ENCODE measurements at places on chromosomes 12 and 14.

DNA sequence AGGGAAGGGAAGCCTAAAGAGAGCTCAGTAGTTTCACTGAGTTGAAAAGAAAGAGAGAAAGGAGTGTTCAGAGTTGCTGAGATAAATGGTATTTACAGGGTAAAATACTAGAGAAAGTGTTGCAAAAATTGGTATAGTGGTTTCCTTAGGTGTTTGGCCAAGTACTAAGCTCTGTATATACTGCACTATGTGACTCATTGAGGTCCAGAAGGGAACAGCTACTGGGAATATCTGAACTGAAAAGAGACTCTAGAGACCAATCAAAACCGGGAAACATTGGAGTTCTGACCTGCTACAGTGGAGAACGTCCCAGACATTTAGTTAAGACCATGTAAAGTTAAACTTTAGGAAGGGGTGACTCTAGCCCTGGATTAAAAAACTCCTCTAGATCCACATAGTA is 42.7 kb upstream of the ALX1 start:
- DNase-seq = no peak

- no peak for DNase-seq
Measured at GRCh38 chr14:82094829-82095345, 561.2 kb upstream of the SEL1L start.

DNA sequence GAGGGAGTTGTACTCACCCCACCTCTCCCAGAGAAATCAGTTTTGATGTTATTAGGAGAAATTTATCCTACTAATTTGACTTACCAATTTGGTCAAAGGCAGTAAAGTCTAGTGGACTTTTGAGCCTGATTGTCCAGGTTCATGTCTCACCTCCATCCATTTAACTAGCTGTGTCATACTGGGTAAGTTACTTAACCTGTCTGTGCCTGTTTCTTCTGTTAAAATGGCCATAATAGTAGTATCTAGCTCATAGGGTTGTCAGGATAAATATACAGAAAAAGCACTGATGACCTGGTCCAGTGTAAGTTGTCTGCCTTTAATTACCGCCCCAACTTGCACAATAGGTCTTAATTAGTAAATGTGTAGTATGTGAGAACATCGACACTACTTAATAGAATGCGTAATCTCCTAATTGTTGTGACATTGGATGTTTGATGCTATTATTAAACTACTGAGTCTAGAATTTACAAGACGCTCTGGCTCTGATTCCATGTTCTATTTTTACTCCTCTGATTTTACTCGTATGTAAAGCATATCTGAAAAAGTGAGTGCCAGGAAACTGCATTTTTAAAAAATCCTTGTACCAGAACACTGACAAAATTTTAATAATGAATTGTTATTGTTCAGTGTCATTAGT is 1.5 kb downstream of the RAB21 start:
- no peak for DNase-seq

GRCh38 chr12:6268484-6269157 is 41.9 kb upstream of the PLEKHG6 start:
- no peak for DNase-seq

- no peak for DNase-seq
Measured at GRCh38 chr14:92404018-92404417, 81.1 kb downstream of the SLC24A4 start.

GRCh38 chr12:101772012-101772775 is 32.9 kb upstream of the SYCP3 start:
- no peak for DNase-seq

GRCh38 chr14:22039938-22040780 is 366.5 kb upstream of the OR4E1 start:
- no peak for DNase-seq

GRCh38 chr14:101467181-101467926 is 93.9 kb upstream of the DIO3 start:
- no peak for DNase-seq

DNA sequence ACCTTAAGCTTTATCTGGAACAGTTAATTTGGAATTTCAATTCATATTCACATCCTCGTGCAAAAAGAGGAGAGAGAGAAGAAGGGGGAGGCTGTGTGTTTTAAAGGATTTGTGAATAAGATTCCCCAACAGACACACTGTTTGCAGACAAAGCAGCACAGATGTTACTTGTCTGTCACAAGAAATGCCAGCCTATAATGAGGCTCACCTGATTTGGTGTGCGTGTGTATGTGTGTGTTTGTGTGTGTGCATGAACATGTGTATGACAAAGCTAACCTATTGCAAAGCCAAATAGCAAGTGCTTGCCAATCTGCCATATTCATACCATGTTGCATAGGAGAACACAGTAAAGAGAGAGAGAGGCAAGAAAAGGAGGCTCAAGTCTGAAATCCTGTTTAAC is 361.6 kb upstream of the NOVA1 start:
- no peak for DNase-seq

DNA sequence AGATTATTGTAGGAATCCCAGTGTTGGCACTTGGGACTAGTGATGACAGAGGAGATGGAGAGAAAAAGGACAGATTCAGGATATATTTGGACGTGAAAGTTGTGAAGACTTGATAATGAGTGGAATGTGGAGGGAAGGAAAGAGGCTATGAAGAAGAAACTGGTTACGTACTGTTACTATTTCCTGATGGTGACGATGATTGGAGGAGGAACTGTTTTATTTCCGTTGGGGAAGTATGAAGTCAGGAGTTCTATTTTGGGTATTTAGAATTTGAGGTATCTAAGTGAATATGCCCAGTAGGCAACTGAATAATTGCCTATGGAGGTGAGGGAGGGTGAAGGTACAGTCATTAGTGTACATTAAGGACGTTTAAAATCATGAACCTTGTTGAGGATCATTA is 207.2 kb downstream of the TMTC2 start:
- DNase-seq = no peak

DNA sequence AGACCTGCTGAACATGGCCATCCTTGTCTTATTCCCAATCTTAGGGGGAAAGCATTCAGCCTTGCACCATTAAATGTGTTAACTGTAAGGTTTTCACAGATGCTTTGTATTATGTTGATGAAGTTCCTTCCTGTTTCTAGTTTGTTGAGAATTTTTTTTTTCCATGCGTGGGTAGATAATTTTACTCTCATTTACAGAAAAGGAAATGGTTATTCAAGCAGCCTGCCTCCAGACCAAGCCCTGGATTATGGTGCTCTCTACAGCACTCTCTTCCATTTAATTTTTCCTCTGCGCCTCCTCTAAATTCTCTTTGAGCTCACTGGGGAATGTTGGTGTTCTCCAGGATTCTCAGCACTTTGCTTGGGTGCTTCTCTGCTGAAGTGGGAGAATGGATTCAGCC is 179.3 kb upstream of the PZP start:
- no peak for DNase-seq

DNA sequence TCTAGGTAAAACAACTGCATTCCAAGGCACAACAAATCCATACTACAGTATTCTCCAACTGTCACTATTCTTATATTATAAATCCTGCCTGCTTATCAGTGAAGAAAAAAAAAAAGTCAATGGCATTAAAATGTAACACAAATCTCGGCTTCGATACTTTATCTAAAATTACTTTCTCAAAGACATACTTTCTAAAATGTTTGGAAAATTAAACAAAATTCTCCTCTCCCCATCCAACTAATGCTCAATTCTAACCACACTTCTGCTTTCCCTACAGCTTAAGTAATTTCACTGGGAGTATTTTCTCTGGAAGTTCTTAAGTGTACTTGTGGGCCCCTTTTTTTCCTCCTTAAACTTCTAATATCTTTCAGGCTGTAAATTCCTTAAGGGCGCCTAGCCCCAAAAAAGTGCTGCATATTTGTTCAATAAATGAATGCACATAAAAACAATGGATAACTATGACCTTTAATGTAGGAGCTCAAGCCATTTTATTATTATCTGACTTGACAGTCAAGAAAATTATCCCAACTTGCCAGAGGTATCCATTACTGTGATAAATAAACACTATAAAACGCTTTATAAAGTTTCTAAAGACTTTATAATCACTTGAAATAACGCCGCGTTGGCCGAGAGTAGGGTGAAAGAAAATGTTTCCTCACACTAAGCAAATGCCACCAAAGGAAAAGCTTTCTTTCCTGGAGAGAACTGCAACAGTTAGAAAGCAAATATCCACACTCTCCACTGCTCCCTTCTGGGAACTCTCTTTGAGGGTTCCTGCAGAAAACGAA is 977 bp downstream of the HEATR5A start:
- no peak for DNase-seq

DNA sequence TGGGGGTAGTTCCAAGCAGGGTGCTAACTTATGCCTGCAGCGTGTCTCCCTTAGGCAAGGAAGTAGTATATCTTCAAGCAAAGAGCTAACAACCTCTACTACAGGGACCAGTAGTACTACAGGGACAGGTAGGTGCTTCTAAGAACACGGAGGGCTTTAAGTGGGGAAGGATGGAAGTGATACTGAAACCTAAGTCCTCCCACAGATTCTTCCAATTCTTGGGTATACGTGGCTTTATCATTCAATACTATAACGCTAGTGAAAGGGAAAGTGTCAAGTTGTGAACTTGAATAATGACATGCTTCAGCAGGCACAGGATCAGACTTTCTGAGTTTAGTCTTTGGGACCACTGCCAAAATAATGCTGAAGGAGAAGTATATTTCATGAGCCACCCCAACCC is 241.7 kb downstream of the CEP128 start:
- DNase-seq = no peak

GRCh38 chr12:12777092-12777491 is 8.4 kb upstream of the APOLD1 start:
- DNase-seq = no peak

DNA sequence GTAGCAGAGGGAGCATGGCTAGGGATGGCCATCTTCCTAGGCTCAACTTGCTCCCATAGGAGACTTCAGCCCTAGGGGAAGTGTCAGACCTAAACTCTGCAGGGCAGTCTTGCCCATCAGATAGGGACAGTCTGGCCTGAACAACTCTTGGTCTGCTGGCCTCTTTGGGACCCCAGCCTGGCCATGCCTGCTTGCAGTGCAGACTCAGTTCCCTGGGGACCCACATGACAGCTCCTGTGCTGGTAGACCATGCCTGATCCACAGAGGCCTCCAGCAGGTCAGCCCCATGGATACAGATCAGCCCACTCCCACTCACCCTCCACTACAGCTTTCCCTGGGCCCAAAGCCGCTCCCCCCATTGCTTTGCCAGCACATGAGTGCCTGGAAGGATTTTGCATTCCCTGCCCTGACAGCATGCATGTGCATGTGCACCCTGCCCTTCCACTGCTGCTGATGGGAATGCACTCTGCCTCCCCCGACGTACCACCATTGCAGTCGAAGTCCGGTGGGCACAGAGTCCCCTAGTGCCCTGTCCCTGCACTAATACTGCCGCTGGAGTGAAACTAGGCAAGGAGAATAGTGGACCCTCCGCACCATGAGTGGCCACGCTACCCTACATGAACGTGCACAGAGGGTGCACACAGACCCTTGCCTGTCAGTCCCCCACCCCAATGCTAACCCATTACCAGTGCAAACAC is 841.4 kb downstream of the FSCB start:
- DNase-seq = no peak

DNA sequence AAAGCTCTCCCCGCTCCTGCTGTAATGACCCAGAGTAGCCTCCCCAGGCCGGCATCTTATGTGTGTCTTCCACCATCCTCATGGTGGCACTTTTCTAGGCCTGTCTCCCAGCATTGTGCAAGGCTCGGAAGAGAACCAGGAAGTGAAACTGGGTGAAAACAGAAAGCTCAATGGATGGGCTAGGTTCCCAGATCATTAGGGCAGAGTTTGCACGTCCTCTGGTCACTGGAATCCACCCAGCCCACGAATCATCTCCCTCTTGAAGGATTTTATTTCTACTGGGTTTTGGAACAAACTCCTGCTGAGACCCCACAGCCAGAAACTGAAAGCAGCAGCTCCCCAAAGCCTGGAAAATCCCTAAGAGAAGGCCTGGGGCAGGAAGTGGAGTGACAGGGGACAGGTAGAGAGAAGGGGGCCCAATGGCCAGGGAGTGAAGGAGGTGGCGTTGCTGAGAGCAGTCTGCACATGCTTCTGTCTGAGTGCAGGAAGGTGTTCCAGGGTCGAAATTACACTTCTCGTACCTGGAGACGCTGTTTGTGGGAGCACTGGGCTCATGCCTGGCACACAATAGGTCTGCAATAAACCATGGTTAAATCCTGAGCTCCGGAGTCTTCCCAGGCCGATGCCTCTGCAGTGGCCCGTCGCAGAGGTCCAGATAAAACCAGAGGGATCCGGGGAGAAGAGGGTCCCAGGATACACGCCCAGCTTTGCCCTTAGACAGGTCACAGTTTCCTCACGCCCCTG is 15.6 kb downstream of the ACVRL1 start:
- DNase-seq = no peak

GRCh38 chr14:77185093-77185465 is 3.5 kb downstream of the TMEM63C start:
- DNase-seq = no peak

- DNase-seq = no peak
Measured at GRCh38 chr14:90272523-90272922, 16.2 kb downstream of the PSMC1 start.

DNA sequence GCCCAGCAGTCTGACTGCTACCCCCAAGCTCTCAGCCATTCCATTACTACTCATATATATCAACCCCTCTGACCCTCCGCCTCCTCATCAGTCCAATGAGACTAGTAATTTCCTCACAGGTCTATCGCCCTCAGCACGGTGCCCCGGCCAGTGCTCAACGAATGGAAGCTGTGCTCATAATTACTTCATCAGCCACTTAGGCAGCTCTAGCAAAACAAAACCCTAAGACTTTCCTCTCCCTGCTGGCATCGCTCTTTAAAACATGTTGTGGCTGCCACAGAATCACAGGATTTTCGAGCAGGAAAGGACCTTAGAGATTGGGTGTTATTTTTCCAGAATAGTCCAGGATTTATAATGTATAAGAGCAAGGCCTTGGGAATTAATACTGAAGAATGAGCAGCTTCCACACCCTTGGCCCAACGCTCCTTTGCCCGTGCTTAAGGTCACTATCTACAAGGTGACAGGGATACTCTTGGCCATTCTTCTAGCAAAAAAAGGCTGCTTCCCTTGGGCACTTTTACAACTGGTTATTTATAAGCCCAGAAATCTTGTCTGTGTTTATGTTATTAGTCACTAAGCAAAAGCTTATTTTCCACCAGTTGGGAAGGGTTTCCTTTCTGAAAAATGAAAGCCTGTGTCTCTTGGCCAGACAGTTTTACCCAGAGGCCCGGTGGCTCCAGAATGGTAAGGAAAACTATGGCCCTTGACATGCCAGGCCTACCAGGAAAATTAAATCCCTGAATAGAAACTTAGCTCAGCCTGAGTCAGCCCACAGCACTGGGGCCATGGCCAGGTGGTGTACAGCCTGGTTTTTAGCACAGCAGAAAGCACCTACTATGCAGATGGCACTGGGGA is 47.9 kb downstream of the NUAK1 start:
- DNase-seq = peak; percentile 56

DNA sequence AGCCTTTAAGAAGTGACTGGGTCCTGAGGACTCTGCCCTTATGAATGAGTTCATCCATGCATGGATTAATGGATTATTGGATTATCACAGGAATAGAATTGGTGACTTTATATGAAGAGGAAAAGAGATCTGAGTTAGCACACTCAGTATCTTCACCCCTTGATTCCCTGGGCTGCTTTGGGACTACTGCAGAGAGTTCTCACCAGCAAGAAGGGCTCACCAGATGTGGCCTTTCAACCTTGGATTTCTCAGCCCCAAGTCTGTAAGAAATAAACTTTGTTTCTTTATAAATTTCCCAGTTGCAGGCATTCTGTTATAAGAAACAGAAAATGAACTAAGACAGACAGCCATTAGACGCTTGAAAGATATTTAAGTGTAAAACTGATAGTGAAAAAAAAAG is 509.2 kb downstream of the FLRT2 start:
- no peak for DNase-seq

All from brain pericyte (primary cell).